ENCODE measurements at places on chromosomes 7 and 10.

DNA sequence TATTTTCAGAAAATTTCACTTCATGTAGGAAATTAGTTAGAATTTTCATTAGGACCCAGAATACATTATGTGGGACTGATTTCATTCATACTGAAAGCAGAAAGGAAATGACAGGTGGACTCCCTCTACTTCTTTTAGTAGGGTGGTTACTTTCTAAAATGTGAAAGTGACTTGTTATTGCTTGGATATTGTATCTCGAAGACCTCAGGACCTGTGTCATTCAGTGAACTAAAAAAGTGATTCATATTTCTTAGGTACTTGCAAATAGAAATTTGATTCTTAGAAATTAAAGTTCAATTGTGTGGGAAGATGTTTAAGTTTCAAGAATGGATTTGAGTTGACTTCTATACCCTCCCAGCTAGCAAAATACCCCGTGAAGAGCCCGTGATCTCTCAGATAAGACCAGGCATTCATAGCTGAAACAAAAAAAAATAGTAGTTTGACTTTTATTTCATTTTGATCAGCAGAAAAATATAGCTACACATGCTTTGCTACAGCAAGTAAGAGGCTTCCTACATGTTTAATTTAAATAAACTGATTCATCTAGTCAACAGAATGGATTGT is 1037.1 kb downstream of the GATA3 start:
- DNase-seq: no peak

DNA sequence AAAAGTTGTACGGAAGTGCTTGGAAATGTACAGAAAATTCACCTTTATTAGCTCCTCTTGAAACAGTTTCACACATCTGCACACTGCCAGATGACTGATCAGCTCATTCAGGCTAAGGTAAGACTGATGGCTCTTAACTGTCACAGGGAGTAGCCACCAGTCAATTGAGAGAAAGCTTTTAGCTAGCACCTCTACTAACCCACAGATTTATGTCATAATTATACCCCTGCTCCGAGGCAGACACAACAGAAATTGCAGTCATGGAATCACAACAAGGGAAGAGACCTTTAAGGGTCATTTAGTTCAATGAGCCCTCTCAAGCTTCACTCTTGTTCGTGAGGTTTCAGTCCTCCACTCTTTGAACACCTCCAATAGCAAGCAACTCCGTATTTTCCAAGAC is 235.4 kb downstream of the TRIL start:
- no peak for DNase-seq

GRCh38 chr10:62710182-62710581 is 94.3 kb upstream of the ADO start:
- DNase-seq: no peak

DNA sequence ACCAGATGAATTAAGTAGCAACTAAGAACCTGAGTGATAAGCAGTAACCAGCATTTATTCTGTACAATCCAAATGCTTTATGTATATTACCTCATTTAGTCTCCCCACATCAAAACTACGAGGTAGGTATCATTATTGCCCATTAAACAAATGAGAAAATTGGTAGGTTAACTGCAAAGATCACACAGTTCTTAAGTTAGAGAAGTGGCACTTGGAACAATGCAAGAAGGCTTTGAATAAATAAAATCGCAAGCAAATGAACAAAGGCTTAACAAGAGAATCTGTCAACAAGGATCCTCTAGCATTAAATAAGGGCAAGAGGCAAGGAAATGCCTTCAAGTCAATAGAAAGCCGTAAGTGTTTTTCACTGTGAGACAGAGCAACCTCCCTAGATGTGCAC is 70.2 kb downstream of the USP6NL start:
- no peak for DNase-seq

DNA sequence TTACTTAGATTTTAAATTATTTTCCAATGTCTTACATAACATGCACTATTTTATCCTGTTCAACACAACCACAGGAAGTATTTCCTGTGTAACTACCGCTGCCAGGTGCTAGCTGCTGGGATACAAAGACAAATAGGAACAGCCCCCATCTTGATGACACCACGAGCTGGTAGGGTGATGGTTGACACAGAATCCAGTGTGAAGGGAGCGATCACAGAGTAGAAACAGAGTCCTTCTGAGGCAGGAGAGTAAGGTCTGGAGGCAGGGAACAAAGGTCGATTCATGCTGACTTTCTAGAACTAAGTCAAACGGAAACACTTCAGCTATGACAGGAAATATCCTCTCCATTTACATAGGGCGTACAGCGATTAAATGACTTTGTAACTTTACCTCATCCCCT is 232.3 kb downstream of the ADAM12 start:
- no peak for DNase-seq

- no peak for DNase-seq
Observed at GRCh38 chr7:106552645-106553445, 108.1 kb downstream of the CCDC71L start.

DNA sequence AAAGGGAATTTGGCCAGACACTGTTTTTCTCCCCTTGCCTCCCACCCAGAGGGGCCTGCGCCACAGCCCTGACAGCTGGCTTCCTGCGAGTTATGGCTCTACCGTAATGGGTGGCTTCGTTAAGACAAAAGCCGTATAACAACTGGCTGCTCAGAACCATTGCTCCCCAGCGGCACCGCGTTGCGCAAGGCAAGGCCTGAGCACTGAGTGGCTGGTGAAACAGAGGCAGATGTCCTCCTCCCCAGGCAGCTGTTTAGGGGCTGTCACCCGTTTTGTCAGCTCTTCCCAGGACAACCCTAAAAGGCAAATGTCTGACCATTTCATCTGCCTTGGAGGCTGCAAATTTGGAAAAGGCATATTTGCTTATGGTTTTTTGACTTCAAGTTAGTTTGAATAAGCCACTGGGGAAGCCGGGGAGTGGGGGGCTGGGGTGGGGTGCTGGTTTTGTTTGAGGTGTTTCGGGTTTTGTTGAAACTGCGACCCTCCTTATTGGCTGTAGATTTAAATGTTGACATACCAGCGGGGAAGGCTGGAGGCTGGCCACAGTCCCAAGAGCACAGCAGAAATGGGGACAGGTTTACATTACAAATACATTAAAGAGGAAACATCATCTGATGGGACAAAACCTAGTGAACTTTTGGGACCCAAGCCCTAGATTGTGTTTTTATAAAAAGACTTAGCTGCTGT is 681 bp upstream of the SPOCK2 start:
- peak; percentile 80 for DNase-seq

GRCh38 chr10:86371691-86372090 is 5.1 kb upstream of the GRID1 start:
- DNase-seq: no peak

- DNase-seq: no peak
Observed at GRCh38 chr7:129401967-129402860, 32.0 kb upstream of the STRIP2 start.

GRCh38 chr7:102433219-102434038 is at the start of gene ORAI2:
ORAI2 (plus strand) TSS chr7:102433575; CDS start chr7:102438957, 5,382 bp downstream.
- peak; percentile 94 for DNase-seq

DNA sequence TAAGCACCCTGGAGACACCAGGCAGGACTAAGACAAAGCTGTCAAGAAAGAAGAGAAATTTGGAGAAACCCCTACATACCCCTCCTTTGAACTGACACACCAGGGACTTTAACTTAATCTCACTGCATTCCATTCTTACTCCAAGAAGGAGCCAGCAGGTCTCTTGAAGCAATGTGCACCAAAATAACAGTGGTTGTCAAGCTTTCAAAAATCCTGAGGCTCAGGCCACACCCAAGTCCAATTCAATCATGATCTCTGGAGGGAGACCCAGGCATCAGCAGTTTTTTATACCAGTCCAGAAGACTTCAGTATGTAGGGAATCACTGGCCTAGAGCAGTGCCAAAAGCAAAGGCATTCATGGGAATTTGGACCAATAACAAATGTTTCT is 6.8 kb downstream of the SLC25A13 start:
- DNase-seq: no peak

GRCh38 chr10:67539312-67539711 is 156.7 kb downstream of the CTNNA3 start:
- no peak for DNase-seq

GRCh38 chr7:155213955-155214740 is 83.5 kb upstream of the INSIG1 start:
- no peak for DNase-seq

DNA sequence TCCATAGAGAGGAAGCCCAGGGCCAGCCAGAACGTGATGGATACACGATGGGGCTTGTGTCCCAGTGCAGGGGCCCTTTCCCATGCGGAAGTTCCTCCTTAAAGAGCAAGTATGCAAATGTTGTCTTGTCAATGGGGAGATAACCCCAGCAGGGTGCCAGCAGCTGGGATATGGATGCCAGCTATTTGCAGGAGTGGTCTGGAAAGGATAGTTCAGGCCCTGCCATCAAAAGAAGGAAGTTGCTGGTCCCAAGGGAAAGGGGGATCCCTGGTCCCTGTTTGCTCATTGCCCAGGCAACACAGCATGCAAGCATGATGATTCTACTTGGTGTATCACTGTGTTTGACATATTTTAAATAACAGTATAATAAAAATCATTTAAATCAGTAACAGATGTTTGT is 73.1 kb upstream of the HECW1 start:
- DNase-seq: no peak

- DNase-seq: no peak
Observed at GRCh38 chr7:143329471-143330170, 13.7 kb downstream of the CLCN1 start.

- DNase-seq: peak; percentile 56
Observed at GRCh38 chr10:24503461-24504320, 220.0 kb downstream of the ARHGAP21 start.

- DNase-seq: no peak
Observed at GRCh38 chr7:142603870-142604448, 145.3 kb upstream of the PRSS1 start.

GRCh38 chr7:32059289-32060011 is 10.8 kb downstream of the PDE1C start:
- DNase-seq: no peak

DNA sequence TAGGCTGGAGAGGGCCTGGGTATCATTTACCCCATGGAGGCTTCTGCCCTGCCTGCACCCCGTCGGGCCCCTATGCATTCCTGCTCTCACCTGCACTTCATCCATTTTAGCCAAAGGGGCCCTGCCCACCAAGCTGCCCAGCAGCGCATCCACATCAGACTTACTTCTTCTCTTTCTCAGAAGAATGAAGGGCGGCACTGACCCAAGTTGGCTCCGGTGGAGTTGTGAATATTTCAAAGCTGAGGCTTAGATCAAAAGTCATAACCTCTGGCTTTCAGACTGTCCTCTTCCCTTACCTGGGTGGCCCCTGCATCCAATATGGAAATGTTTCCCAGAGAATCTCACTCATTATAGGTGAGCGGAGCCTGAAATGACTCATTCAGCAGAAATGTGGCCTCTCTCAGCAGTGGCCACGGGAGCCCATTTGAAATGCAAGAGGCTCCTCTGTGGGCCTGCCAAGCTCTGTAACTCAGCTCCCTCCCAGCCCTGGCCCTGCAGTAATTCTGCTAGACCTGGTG is 117.6 kb upstream of the TCF7L2 start:
- no peak for DNase-seq

DNA sequence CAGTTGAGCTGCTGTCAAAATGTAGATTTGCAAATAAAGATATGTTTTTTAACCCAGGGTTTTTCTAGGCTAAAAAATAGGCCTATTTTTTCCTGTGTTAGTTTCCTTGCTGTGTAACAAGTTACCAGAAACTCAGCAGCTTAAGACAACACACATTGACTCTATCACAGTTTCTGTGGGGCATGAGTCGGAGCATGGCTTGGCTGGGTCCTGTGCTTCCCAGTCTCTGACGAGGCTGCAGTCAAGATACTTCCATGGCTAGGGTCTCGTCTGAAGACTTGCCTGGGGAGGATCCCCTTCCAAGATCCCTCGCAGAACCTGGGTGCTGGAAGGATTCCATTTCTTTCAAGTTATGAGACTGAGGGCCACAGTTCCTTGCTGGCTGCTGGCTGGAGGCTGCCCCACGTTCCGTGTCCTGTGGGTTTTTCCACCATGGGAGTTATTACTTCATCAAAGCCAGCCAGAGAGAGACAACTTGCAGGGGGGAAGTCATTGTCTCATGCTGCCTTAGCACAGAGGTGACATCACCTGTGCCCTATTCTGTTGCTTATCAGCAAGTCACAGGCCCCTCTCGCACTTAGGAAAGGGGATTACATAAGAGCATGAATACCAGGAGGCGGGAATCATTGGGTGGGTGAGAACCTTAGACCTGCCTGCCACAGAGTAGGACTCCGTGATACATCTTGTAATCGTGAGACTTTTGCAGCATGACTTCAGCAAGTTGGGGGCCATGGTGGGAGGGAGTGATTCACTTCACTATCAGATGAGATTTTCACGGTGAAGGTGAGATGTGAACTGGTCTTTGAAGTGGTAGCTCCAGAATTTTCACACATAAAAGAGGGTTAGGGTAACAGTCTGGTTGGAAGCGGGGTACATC is 77.9 kb downstream of the CCNY start:
- no peak for DNase-seq

GRCh38 chr10:100151723-100152300 is 34.0 kb downstream of the ERLIN1 start:
- DNase-seq: no peak

DNA sequence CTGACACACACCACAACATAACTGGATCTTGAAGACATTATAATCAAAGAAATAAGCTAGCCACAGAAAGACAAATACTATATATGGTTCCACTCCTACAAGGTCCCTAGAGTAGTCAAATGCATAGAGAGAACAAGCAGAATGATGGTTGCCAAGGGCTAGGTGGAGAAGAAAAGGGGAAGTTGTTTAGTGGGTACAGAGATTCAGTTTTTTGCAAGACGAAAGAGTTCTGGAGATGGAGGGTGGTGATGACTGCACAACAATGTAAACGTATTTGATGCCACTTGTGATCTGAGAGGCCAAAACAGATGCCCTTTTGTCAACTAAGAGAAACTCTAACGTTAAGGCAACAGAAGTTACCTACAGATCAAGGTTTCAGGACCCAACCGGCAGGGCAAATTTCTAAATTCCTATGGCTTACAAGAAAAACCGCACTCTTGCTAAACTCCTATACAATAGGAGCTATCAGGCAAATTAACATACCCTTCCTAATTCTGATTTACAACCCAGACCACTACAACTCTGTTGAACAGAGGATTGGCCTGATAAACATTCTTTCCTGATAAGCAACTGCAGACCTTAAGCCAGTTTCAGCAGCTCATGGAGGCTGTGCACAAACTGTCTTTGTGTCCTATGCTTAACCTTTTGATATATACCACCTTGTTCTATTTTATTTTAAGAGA is 69.0 kb downstream of the FAM107B start:
- DNase-seq: no peak

- no peak for DNase-seq
Observed at GRCh38 chr10:42932116-42932515, 144.8 kb upstream of the RET start.

- no peak for DNase-seq
Observed at GRCh38 chr10:103667356-103667755, 173.9 kb downstream of the NEURL1 start.

DNA sequence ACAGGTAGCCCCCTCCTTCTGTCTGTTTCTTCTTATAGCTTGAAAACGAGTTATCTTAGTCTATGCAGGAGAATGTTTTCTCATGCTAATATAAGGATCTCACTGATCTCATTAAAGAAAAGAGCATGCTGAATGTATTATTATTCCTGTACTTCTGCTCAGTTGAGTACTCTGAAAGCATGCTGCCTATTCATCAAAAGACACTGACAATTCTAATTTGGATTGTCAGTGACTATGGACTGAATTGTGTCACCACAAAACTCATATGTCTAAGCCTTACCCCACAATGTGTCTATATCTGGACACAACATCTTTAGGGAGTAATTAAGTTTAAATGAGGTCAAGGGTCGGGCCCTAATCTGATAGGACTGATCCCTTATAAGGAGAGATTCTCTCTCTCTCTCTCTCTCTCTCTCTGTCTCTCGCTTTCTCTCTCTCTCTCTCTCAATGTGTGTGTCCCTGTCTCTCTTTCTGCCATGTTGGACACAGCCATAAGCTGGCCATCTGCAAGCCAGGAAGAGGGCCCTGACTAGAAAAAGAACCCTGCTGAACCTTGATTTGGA is 98.4 kb downstream of the GNAT3 start:
- no peak for DNase-seq

All from activated CD8-positive, alpha-beta memory T cell treated with anti-CD3 and anti-CD28 coated beads, Interleukin-2, amount 50 U/mL, for 48 hours (primary cell).